ENCODE measurements at places on chromosomes 7 and 10.

DNA sequence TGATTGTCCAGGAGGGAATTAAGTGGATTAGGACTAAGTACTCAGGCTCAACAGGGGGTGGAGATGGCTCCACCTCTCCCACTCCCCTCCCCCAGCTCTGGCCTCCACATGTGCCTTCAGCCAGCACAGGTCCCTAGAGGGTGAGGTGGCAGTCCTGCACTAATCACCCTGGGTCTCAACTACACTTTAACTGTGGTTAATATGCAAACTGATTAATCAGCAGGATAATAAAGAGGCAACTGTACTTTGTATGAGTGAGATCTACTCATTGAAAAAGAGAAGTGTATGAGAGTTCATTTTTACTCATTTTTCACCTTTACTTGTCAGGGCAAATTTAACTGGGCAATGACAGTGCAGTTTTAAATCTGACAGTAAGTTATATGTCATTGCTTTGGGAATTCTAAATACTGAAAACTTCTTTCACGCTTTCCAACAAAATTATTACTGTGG, 223.8 kb upstream of the CCDC6 start:
- no peaks in the 10 kb centered on the region for H3K4me1 ChIP-seq
- DNase-seq = no peak
- no peaks in the 10 kb centered on the region for H3K27me3 ChIP-seq

DNA sequence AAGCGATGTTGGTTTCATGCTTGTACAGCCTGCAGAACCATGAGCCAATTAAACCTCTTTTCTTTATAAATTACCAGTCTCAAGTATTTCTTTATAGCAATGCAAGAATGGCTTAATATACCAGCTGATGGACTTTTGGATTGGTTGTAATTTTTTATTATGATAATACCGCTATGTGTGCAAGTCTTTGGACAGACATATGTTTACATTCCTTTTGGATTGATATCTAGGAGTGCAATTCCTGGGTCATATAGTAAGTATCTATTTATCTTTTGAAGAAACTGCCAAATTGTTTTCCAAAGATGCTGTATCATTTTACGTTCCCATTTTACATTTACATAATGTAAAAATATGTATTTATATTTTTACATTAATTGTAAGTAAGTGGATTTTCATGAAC, 81.2 kb upstream of the PIP4K2A start:
- no peaks in the 10 kb centered on the region for H3K27me3 ChIP-seq
- no peak for DNase-seq
- no peaks in the 10 kb centered on the region for H3K36me3 ChIP-seq
- no peak overlapping the region for H3K4me3 ChIP-seq

DNA sequence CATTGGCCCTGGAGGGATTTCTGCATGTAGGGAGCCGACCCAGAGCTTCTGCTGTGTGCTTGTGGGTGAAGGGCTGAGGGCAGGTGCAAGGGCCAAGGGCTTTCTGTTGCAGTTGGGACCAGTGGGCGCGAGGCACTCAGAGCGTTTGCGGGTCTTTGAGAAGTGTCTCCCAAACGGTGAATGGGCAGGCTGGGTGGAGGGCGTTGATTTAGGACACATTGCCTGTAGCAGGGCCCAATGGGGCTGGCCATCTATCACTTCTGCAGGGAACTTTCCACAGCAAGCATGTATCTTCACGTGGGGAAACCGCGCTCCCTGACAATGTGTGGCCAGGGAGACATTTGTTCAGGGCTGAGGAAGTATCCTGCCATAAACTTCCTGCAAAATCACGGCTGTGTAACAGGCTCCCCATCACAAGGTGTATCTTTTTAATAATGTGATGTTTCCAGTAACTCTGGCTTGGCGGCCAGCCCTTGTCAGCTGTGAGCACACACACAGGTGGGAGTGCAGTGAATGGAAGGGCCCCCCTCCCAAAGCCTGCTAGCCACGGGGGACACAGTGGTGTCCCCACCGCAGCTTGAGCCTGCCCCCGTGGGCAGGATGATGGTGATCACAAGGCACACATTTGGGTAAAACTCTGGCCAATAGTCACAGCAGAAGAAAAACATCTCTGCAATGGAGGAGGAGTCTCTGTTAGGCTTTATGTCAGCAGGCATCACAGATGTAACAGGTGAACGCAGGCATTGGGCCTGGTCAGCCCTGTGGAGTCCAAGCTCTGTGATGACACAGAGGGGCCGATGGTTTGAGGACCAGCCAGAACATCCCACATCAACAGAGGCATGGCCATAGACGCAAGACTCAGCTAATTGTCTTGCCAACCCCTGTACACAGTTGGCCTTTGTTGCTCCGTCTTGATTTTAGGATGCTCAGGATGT, 84.3 kb downstream of the GLRX3 start:
- no peak overlapping the region for H3K27ac ChIP-seq
- peak; percentile 64 for DNase-seq
- H3K4me1 ChIP-seq = no peaks in the 10 kb centered on the region
- no peaks in the 10 kb centered on the region for H3K27me3 ChIP-seq

DNA sequence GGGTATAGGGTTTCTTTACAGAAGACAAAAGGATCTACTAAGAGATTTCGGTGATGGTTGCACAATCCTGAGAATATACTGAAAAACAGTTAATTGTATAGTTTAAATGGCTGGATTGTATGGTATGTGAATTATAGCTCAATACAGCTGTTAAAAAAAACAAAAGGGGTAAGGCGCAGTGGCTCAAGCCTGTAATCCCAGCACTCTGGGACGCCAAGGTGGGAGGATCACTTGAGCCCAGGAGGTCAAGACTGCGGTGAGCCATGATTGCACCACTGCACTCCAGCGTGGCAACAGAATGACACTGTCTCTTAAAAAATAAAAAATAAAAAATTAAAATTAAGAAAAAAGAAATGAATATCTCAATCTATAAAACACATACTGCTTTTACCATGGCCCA, 18.5 kb downstream of the ESYT2 start:
- no peak for DNase-seq
- peaks cover 43% of the 10 kb centered on the region for H3K4me1 ChIP-seq
- H3K27ac ChIP-seq = no peak overlapping the region
- no peak overlapping the region for H3K4me3 ChIP-seq

DNA sequence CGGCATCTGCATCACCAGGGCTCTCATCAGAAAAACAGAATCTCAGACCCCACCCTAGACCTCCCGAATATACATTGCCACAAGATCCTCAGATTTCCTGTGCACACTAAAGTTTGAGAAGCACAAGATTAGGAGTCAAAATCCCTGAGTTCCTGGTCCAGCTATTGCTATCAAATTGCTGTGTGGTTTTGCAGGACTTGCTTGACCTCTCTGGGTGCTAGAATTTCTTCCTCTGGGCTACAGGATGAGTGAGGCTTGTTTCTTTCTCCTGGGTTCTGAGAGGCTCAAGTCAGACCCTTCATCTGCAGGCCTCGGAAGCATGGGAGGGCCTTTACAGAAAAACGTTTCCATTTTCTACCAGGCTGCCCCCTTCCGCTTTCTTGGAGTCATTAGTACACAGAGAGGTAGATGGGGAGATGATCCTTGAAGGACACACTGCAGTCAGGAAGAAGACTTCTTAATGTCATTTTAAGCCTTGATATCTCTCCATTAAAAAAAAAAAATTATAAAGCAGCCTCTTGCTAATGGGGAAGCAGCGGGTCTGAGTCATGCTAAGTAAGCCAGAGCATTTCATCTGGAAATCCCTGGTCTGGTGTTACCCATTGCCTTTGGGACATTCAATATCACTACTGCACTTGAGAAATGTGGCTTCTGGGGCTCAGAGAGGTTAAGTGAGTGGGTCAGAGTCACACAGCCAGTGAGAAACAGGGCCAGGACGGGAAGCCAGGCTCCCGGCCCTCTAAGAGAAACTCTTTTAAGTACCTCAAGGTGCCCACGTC, 173.5 kb downstream of the KCNMA1 start:
- no peaks in the 10 kb centered on the region for H3K27me3 ChIP-seq
- no peak overlapping the region for H3K27ac ChIP-seq
- DNase-seq = no peak
- H3K4me3 ChIP-seq = no peak overlapping the region
- H3K4me1 ChIP-seq = no peaks in the 10 kb centered on the region
- no peaks in the 10 kb centered on the region for H3K36me3 ChIP-seq

DNA sequence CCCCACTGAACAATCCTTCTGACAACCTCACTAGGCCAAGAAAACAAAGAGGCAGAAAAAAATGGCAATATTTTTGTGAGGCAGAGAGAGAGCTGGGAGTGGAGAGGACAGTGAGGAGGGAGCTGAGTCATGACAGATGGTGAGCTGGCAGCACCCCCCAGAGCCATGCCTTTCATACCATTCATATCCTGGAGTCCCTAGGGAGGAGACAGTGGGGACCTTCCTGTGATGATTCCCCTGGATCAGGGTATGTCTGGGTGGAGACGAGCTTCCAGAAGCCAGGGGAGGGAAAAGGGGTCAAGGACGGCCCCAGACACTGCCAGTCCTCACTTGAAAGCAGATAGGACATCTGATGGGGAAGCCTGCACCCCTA, 160.5 kb downstream of the ADAM12 start:
- H3K36me3 ChIP-seq = no peaks in the 10 kb centered on the region
- no peak overlapping the region for H3K4me3 ChIP-seq
- H3K27ac ChIP-seq = no peak overlapping the region
- H3K4me1 ChIP-seq = no peaks in the 10 kb centered on the region
- DNase-seq = no peak

DNA sequence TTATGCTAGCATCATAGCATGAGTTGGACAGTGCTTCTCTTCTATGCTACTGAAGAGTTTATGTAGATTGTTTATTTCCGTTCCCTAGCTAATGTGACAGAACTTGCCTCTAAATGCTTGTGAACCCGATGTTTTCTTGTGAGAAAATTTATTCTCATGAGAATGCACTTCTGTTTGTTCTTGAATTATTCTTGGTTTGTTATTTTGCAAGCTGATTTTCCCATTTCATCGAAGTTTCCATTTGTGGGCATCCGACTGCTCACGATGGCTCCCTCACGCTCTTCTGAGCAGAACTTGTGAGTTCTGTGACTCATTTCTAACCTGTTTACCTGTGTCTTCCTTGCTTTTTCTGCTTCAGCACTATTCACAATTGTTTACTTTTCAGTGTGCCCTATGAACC, 59.9 kb downstream of the WDFY4 start:
- H3K27ac ChIP-seq = no peak overlapping the region
- no peak for DNase-seq
- H3K27me3 ChIP-seq = no peaks in the 10 kb centered on the region

DNA sequence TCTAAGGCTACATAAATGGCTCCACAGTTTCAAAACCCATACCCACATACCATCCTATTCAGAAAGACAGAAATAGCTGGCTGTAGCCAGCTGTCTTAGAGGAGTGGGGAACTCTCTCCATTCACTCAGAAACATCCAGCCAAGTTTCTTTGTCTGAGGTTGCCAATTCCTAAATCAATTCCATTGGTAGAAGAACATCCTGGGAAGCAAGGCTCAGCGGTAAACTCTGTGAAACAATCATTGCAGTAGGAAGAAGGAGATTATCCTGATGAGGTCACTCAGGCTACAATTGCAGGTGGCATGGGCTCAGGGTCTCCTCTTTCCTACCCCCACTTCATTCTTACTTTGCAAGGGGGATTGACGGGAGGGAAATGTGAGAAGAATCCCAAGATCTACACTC, 154.0 kb downstream of the ETV1 start:
- no peak overlapping the region for H3K4me3 ChIP-seq
- H3K27ac ChIP-seq = no peak overlapping the region
- H3K27me3 ChIP-seq = no peaks in the 10 kb centered on the region

- no peaks in the 10 kb centered on the region for H3K27me3 ChIP-seq
- peaks cover 68% of the 10 kb centered on the region for H3K4me1 ChIP-seq
- no peaks in the 10 kb centered on the region for H3K36me3 ChIP-seq
- no peak for DNase-seq
- no peak overlapping the region for H3K4me3 ChIP-seq
These were observed 16.5 kb downstream of the PWWP2B start for GRCh38 chr10:132413226-132414205.

DNA sequence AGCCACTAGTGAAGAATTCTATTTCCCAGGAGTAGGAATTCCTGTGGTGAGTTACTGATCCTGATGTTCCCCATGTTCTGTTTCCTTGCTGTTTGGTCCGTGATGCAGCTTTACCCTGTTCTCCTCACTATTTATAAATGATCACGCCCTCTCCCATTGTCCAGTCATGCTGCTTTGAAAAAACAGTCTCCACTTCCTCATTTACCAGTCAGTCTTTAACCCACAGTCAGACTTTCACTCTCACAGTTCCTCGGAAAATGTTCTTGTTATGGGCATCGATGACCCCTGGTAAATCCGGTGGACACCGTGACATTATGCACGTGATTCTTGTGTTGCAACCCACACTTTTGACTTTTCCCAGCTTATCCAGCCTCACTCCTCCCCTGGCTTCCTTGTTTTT, 14.4 kb downstream of the SCIN start:
- no peaks in the 10 kb centered on the region for H3K4me1 ChIP-seq
- H3K4me3 ChIP-seq = no peak overlapping the region
- no peaks in the 10 kb centered on the region for H3K36me3 ChIP-seq
- no peak for DNase-seq
- H3K27ac ChIP-seq = no peak overlapping the region
- no peaks in the 10 kb centered on the region for H3K27me3 ChIP-seq

DNA sequence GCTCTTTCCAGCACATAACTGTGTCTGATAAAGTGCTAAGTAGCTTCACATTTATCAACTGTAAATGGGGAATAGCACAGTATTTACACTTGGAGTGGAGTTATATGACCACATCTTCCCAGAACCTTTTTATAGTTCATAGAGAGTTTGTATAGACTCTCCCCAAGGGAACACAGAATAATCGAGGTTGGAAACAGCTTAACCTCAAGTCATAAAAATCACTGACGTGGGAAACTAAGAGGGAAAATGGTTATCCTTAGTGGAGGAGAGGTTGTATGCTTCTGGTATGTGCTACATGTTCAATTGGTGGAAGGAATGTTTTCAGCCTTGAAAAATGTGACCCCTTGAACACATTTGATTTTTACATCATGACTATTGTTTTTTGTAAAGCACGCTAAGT, 167.9 kb upstream of the KIAA1217 start:
- H3K36me3 ChIP-seq = no peaks in the 10 kb centered on the region
- no peaks in the 10 kb centered on the region for H3K4me1 ChIP-seq
- H3K27ac ChIP-seq = no peak overlapping the region
- H3K27me3 ChIP-seq = no peaks in the 10 kb centered on the region

DNA sequence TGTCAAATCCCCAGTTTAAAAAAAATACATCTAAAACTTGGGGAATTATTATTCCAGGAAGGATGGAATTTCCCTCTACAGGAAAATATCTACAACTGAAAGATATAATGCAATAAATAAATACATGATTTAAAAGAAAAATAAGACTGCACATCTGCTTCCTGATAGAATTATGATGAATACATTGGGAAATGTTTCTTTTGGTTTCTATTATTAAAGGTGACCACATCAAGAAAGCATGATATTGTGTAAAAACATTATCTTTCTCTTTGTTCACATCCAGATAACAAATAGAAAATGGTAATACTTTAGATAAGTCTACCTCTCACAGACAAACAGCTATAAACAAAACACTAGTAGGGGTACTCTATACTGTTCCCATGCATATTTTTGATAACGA, 19.2 kb downstream of the SEMA3D start:
- DNase-seq = no peak
- no peaks in the 10 kb centered on the region for H3K4me1 ChIP-seq
- H3K4me3 ChIP-seq = no peak overlapping the region
- no peaks in the 10 kb centered on the region for H3K36me3 ChIP-seq
- no peak overlapping the region for H3K27ac ChIP-seq
